Globus pallidus (tissue), 1 donor: ENCODE measurements at places on chromosomes 16 and 17.

DNA sequence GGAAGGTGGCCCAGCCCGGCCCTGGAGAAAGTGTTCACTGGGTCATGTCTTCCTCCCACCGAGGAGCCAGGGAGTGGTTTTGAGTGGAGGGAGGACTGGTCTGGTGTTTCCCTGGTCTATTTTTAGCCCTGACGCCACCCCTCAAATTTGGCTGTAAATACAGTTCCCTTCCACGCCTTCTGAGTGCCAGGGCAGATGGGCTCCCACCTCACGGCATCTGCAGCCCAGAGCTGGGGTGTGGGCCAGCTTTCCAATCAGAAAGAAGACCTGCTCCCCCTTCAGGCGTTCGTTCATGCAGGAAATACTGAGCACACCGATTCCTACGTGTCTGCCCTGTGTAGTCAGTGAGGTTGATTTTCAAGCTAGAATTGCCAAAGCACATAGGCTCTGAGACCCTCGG, 53.7 kb downstream of the SNX20 start:
- no peak for DNase-seq

GRCh38 chr17:82440469-82440981, 10.0 kb downstream of the CYBC1 start:
- DNase-seq, result peak; percentile 31

GRCh38 chr16:24534620-24535019, 4.7 kb upstream of the RBBP6 start:
- DNase-seq, result no peak

GRCh38 chr16:17371299-17371698, 99.5 kb downstream of the XYLT1 start:
- DNase-seq, result no peak

GRCh38 chr16:22007159-22007508, 777 bp upstream of the MOSMO start:
- DNase-seq, result peak; percentile 13

GRCh38 chr16:81770008-81770407, 9.1 kb upstream of the PLCG2 start:
- no peak for DNase-seq

GRCh38 chr16:15865742-15866141, 8.9 kb upstream of the MYH11 start:
- DNase-seq, result no peak

DNA sequence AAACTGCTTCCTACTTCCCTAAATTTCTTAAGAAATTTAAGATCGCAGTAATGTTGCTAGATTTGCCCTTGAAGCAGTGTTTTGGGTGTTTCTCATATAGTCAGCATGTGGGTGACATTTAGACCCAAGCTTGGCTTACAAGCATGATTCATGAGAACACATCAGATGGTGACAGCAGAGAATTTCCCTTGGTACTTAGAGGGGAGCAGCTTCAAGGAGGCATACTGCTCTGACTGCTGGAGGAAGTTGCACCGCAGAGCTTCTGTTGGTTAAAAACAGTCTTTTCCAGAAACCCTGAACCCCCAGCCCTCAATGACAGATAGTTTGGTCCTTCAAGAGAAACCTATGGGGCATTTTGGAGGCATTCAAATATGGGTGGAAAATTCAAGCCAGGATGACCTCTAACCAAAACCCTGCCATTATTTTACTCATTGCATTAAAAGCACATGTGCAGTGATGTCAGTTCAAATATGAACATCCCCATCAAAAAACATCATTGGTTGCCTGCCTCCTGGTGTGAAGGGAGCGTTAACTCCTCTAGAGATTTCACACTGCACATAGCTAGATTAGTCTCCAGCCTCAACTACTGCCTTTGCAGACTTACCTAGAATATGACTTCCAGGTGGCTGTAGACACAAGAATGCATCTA, 201.5 kb upstream of the CACNG5 start:
- DNase-seq, result no peak

DNA sequence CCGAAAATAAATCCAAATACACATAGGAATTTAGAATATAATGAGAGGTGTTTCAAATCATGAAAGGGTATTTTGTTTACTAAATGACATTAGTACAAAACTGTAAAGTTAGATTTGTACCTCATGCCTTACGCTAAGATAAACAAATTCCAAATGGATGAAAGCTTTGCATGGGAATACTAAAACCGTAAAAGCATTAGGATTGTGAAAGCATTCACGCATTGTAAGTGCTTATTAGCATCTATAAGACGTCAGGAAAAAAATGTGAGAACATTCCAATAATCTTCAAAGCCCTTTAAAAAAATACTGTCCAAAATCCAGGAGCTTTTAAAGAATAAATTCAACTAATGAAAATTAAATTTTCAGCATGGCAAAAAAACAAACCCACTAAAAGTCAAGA, 24.8 kb upstream of the ALOX15 start:
- no peak for DNase-seq

GRCh38 chr16:66382966-66383299, 16.4 kb downstream of the CDH5 start:
- DNase-seq, result no peak

GRCh38 chr17:73126716-73127473, 34.4 kb upstream of the SLC39A11 start:
- no peak for DNase-seq

DNA sequence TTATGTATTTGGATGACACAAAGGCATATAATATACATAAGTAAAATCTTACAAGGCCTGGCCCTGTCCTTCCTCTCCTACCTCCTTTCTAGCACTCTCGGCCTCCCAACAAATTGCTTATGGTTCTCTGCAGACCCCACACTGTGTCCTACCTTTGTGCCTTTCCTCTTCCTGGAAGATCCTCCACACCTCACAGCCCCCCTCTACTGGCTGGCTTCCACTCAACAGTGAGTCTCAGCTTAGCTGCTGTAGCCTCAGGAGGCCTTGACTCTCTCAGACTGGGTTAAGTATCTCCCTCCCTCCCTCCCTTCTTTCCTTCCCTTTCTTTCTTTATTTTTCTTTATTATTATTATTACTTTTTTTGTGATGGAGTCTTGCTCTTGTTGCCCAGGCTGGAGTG, 8.3 kb upstream of the SLC52A1 start:
- no peak for DNase-seq

DNA sequence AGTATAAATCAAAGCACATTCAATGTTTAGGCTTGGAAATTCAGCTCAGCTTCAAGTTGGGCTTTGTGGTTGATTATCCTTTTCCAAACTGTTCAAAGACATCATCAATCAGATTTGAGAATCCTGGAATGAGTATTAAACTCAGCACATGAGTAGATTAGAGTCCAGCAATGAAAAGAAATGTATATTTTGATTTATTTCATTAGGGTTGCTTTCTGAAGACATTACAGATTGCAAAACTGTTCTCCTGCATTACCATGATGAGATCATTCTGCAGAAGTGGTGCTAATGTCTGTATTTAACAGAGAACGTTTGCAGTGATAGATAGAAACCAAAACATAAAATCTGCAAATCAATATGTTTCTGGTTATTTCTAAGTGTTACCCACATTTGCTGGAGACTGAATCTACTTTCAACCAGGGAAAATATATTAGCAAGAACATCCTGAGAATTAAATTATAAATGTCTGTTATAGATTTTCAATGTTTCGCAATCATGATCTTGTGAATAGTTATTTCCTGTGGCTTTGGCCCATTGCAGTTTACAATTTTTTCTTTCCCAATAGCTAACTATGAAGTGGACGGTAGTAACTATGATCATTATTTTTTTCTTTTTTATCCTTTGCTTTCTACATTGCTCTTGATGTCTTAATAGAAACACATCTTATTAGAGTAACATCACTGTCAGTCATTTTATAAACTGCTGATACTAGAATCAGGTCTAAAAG, 1125.7 kb upstream of the GOT2 start:
- DNase-seq, result no peak

DNA sequence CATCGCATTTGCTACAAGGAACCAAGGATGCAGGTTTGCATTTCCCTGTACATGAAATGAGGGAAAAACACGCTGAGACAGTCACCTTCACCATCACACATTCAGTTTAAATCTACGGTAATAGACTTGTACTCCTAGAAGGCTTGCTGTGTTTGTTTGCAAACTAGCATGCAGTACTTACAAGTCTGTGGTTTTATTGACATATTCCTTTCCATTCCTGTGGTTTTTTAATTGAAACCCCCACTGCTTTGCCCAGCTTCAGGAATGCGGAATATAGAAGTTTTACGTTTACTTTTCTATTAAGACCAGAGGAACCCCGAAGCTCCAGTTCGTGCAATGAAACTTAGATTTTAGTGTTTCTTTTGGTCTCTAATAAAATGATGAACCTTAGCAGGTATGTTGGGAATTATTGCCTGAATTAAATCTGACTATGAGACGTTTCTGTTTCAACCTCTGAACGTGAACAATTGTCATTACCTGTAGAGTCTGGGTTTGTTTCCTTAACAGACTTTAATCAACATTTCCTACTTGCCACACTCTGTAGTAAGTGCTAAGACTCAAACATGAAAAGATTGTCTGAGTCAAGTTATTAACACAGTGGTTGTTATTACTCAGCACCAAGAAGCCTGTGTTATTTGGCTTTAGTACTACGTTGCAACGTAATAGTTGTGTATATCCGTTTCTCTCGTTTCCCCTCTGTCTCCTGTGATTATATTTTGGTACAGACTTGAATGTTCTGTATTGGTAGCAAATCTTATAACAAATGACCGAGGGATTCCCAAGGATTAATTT, 793.3 kb upstream of the GOT2 start:
- no peak for DNase-seq

DNA sequence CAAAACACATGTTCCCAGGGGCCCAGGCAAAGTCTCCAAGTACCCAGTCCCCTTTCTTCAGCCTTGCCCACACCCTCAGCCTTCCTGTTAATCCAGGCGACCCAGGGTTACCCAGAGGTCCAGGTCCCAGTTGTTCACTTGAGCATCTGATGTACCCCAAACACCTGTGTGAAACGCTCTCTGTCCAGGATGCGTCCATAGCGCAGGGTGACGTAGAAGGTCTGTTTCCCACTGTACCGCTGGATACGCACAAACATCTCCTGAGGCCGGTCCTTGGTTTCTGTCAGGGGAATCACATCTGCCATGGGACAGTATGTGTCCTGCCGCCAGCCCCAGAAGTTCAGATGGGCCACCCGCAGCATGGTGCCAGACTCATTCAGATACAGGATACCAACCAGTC, 1.6 kb downstream of the TMEM186 start:
- no peak for DNase-seq

DNA sequence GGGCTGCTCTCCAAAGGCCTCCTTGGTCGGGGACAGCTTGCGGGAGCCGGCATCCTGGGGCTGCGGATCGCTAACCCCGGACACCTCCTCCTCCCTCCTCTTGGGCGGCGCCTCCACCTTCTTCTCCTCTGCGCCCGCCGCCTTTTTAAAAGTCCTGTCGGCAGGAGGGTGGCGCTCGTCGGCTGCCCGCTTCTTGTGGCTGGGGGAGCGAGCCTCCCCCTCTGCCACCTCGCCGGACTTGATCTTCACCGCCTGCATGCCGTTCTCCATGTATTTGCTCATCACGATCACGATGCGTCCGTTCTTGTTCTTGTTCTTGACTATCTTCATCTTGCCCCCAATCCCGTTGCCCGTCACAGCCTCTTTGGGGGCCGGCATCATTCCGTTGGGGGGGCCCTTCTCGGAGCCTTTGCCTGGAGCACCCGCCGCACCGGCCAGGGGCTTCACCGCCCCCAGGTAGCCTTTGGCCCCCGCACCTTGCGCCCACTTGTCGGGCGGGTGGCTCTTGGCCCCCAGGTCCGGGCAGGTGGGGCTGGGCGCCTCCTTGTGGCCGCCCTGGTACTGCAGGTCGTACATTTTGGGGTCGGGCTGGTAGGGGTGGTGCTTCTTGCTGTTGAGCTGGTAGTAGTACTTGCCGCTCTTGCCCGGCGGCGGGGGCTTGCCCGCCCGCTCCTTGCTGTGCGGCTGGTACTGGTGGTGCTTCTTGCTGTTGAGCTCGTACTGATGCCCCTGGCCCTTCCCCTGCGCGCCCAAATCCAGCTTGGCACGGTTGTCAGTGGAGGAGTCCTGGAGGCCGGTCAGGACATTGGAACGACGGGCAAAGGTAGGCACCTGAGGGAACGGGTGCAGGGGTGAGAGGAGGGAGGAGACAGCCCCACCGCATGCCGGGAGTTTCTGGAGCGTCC, 4.4 kb downstream of the CBX4 start:
- DNase-seq, result no peak

- DNase-seq, result peak; percentile 8
Measured at GRCh38 chr16:2296661-2297505, 29.0 kb upstream of the RNPS1 start.
